ENCODE measurements at places on chromosomes 3 and 15. TPM values are rescaled to one million over a fixed set of nuclear protein-coding genes. Genes with fewer than 3 reads are reported as not detected.

Gene GOLGA6A
- total RNA-seq: not detected

Gene CMTM8
- total RNA-seq: 11.4 TPM

Gene CYP1A2
- total RNA-seq: not detected

Gene LRTM1
- total RNA-seq: not detected

Gene PCCB
- total RNA-seq: 53.0 TPM

Gene STRIT1
- not detected for total RNA-seq
